ENCODE measurements at places on chromosomes 3 and 15.

DNA sequence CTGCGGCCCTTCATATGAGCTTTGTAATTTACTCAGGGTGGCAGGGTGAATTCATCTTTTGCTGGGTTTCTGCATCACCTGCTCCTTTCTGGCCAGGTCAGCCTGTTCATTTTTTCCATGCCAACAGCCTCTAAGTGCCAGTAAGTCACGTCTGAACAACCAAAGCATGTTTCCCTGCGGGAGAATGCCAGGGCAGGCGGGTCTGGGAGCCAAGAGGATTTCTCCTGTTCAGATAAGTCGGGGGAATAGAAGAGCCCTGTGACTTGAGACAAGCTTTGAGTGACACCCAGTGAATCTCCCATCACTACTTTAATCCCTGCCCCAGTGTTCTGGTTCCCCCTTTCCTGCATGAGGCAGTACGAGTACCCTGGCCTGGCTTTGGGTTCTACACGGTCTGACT lies 153.1 kb downstream of the PGPEP1L start:
- no peak for DNase-seq

DNA sequence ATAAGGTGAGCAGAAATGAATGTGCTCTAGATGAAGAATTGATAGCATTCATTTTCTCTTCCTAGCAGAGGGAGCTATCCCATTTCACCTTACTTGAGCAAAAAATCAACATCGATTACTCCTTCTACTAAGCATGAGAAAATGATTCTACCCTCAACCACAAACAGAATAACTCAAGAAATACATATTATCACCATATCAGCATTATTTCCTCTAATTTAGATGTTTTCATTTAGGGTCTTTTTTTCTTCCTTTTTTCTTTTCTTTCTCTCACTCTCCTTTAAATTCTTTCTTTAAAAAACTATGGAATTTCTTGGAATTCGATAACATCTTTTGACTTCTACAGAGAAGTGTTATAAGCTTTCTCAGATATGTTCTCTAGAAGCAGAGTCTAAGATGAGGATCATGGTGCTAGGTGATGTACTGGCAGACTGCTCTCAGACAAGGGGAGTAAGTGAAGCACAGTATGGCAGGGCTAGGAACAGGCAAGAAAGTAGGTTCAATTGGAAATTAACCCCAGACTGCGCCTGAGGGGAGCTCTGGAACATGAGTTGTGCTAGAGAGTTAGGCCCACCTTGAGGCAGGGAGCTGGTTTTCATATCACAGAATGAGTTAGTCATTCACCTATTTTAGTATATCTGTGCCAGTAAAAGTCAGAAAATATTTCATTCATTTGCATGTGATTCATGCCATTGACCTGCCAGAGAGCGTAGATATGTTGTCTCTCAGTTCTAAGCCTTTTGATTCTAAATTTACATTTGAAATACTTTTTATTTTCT lies 279.2 kb upstream of the KCNH8 start:
- no peak for DNase-seq

DNA sequence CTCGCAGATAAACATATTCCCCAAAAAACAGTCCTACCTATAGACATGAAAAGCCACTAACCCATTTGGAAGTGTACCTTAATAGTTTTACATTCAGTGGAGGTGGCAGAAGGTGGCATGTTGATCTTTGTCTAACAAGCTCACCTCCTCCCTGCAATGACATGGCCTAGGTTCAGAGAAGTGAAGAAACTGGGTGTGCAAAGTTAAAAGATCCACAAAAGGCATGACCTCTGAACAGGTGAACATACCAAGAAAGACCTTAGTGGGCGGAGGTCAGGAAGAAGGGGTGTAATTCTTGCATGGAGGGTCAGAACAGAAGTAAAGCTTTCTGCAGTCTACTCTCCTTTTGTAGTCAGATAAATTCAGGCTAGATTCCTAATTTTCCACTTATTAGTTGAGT lies 822 bp downstream of the MRPL3 start:
- DNase-seq, result peak; percentile 11

GRCh38 chr3:174431717-174432116 lies 427.4 kb upstream of the NAALADL2 start:
- no peak for DNase-seq

GRCh38 chr3:138367911-138368310 lies 19.5 kb downstream of the MRAS start:
- peak; percentile 24 for DNase-seq

- no peak for DNase-seq
These were observed 44.1 kb upstream of the PFN2 start for GRCh38 chr3:150014782-150015181.

GRCh38 chr3:10398341-10398740 lies 77.4 kb upstream of the SEC13 start:
- DNase-seq, result no peak

- DNase-seq, result peak; percentile 9
These were observed 27.6 kb upstream of the UBE2E2 start for GRCh38 chr3:23175341-23176083.

DNA sequence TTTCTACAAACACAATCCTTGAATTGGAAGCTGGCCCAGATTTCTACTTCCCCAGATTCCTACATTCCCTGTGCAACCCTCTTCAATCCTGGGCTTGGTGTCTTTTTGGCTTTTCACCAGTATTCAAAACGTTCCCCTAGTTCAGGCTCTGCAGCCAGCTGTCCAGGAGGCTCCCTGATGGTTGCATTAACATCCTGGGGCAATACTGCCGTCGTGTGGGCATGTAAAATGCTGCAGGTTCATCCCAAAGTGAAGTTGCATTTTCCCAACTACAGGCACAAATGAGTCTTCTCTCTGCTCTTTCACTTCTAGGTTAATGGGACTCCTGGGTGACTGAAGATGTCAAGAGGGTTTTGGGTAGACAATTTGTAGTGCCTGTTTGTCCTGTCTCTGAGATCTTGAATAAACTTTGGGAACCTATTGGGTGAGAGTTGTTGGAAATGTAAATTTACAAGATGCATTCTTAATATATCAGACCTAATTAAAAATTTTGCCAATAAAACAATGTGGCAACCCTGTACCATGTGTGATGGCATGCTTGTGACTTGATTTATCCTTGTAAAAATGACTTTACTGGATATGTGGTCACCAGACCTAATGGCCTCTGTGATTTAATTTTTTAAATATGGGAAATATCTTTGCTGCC lies 28.6 kb downstream of the SOX14 start:
- DNase-seq, result peak; percentile 34

GRCh38 chr3:194212161-194212844 lies 76.4 kb downstream of the HES1 start:
- no peak for DNase-seq

- no peak for DNase-seq
These were observed 637.1 kb upstream of the CCDC54 start for GRCh38 chr3:106740116-106740515.

- DNase-seq, result no peak
These were observed 28.5 kb upstream of the POLG start for GRCh38 chr15:89363133-89363532.

DNA sequence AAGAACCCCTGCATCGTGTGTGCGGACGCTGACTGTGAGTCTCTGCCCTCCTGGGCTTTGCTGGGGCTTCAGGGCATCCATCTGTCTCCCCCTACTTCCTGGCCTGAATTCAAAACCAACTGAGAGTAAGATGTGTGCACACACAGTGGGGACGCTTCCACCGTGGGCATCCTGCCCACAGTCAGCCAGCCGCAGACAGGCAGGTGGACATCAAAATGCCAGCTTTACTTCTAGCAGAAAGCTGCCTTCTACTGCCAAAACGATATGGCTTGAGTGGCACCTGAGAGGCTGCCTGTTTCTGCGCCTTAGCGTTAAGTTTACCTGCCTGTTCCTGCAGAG lies 18.5 kb downstream of the ALDH1A3 start:
- DNase-seq, result no peak

DNA sequence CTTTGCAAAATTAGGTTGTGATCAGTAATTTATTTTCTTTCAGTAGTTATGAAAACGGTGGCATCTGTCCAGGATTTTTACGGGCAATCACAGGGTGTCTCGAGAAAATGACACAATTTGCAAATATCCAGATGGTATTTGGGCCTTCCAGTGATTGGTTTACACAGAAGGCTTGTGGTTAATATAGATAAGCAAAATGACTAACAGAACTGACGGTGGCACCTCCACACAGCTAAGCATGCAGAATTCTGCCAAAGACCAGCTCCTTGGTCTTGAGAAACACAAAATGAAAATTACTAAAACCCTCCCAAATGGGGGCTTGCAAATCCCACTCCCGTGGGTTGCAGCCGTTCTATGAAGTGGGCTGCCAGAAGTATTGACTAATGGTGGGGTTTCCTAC lies 5.5 kb downstream of the ARHGEF3 start:
- no peak for DNase-seq

- no peak for DNase-seq
These were observed 2.8 kb upstream of the GP5 start for GRCh38 chr3:194401868-194402329.

GRCh38 chr3:188349351-188349901 lies 195.5 kb downstream of the LPP start:
- DNase-seq, result no peak

- DNase-seq, result peak; percentile 51
These were observed 26.0 kb upstream of the CA12 start for GRCh38 chr15:63407612-63408011.

GRCh38 chr15:37125143-37125542 lies 24.8 kb upstream of the MEIS2 start:
- DNase-seq, result no peak

DNA sequence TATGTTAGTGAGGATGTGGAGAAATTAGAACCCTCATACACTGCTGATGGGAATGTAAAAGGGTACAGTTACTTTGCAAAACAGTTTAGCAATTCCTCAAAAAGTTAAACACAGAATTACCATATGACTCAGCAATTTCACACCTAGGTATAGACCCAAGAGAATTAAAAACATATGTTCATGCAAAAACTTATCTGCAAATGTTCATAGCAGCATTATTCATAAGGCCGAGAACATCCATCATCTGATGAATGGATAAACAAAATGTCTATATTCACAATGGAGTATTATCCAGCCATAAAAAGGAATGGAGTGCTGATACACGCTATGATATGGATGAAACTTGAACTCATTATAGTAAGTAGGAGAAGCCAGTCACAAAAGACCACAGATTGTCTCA lies 10.3 kb downstream of the SEC13 start:
- no peak for DNase-seq

DNA sequence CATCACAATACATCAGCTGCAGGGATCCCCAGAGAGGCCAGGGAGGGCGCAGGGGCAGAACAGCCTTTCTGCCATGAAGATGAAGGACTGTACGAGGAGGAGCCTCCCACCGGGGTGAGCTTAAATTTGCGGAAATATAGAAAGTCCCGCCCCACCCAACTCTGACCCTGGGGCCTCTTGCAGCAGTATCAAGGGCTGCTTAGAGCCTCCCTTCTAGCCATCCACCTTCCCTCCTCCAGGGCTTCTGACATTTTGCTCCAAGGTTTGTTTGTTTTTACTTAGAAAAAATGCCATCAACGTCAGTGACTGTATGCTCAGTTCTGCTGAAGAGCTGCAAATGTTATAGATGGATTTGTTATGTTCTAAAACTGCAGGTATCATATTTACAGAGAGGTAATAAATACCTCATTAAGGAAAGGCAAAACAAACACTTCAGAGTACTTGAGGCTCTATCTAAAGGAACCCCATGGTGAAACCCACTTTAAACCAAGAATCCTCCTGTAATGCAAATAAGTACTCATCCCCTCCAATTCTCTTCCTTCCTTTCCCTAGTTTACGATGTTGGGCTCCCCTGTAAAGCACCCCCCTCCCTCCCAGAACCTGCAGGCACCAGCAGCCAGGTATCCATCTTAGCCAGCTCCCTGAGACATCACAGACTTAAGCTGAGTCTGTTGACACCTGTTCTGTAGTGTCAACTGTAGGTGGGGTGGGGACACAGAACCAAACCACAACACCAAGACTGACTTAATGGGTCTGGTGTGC lies 30.5 kb downstream of the RFTN1 start:
- peak; percentile 70 for DNase-seq

DNA sequence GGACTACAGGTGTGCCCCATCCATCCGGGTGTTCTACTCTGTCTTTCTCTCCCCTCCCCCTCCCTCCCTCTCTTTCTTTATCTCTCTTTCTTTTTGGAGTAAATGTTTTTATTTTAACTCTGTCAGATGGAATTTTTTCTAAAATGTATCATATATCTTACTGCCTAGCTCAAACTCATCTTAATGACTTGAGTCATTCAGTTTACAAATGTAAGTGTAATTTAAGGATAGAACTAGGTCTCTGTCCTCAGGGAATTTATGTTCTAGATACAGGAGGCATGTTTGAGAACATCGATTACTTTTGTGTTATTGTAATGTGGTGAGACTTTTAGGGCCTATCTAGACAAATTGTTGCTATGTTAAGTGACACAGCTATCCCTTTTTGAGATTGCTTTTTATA lies 3.5 kb downstream of the TBC1D23 start:
- no peak for DNase-seq

DNA sequence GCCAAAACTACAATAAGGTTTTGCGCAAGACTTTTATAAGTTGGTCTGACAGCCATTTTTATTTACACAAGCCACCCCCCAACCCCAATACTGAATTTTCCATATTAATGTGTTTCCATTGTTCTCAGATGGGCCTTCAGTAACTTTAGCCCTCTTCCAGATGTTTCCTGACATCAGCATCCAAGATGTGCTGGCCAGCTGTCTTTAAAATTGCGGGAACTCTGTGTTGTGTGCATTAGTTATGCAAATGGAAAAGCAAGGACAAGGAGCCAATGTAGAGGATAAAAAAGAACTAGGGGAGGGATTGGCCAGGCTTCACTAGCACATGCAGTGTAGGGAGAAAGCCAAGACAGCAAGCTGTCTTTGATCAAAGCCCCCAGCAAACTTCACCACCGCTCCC lies 45.4 kb downstream of the COMMD2 start:
- no peak for DNase-seq

DNA sequence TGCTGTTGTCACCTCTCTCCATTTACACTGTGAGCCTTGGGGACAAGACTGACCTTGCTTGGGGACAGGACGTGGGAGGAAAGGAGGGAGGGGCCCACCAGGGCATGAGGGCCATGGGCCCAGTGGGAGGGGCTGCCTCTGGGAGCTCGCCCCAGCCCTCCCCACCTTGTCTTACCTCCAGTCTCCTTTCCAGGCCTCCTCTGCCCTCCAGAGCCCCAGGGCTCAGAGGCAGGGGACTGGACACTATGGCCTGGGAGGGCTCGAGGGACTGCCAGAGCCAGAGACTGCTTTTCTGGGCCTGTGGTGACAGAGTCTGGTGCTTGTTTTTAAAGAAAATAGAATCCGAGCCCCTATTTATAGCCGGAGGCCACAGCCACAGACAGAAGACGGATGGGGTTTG lies 10.2 kb downstream of the CSPG4 start:
- DNase-seq, result no peak

DNA sequence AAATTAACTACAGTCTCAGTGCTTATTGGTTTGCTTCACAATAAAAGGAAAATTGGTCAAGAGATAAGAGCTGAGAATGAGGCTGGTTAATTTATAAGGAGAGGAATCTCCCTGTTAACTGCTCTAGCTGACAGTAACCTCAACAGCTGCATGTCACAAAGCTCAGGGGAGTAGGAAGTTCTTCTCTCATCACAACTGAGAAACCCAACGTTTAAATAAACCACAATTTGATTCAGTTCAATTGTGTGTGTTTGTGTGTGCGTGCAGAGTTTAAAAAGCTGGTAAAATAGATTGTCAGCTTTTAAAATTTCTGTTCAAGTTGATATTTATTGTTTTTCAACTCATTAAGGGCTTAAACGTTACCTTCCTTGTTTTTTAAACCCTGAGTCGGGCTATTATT lies 3.5 kb upstream of the TGFBR2 start:
- peak; percentile 36 for DNase-seq
